Hippocampal formation (tissue), 2 donors: ENCODE measurements at places on chromosomes 1 and 21.

- no peak for DNase-seq
These were observed 127.8 kb downstream of the TBX19 start for GRCh38 chr1:168408539-168408865.

- DNase-seq = no peak
These were observed 11.1 kb upstream of the MRPL9 start for GRCh38 chr1:151774256-151774922.

DNA sequence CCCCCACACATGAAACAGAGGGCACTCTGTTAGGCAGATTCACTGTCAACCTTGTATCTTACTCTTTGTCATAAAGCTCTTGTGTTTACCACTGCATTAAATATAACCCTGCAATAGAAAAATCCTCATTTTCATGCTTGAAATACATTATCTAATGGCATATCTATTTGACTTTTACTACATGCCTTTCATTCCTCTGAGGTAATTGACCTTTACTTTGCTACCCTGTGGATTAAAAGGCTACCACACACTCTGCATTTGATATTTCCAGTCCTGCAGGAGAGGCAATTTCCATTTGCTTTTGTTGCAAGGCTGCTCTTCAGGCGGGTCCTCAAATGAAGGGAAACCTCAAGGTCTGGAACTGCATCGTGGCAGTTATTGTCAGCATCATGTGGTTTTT is 238.0 kb downstream of the NTNG1 start:
- DNase-seq = no peak

DNA sequence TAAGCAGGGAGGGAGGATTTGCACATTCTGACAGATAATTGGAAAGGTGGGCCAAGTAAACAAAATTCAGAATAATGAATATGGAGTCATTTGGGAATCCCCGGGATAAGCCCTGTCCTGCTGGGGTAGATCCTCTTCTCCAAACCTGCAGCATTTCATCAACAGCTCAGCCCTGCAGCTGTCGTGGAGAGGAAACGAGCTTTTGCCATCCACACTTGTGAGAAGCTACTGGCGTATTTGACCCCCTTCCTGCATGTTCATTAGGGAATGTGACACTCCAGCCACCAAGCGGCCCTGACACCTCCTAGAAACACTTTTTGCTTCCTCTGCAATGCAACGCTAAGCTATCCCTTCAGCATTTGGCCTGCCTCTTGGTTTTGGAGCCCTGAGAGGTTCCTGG is 8.0 kb upstream of the LEFTY2 start:
- DNase-seq = no peak

- DNase-seq = no peak
These were observed 172.8 kb upstream of the CXADR start for GRCh38 chr21:17340081-17340480.

DNA sequence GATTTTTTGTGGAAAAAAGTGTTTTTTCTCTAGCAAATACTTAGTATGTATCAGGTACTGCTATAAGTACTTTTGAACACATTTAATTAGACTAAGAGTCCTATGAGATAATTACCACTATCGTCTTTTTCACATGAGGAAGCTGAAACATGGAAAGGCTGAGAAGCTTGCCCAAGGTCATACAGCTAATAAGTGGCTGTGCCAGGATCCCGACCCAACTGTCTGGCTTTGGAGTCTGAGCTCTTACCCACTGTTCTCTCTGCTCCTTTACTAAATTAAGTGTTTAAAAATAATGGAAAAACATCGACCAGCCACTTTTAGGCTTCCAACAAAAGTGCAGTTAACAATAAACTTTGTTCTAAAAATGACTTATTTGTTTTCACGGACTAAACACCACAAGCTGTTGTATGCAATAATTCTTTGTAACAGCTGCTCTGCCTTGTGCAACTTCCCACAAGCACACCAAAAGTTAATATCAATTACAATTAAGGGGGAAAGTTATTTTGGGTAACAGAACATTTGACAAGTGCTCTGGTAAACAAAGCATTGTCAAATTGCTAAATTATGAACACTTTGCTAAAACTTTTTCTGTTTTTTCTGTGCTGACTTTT is 75.7 kb downstream of the CRB1 start:
- DNase-seq = no peak

DNA sequence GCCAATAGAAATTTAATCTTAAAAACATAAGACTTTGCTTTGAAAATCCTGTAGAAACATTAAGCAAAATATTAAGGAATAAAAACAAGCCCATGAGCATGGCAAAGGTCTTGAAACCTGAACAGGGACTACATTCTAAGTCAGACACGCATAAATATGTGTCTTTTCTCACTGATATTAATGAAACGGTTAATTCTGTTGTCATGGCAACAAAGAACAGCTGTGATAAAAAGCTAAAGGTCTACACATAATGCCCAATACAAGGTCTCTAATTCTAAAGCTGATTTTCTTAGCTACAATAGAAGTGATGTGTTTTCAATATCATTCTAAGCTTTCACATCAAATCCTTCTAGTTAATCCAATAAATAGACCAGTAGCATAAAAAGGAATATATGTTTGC is 331.7 kb downstream of the PTBP2 start:
- no peak for DNase-seq

DNA sequence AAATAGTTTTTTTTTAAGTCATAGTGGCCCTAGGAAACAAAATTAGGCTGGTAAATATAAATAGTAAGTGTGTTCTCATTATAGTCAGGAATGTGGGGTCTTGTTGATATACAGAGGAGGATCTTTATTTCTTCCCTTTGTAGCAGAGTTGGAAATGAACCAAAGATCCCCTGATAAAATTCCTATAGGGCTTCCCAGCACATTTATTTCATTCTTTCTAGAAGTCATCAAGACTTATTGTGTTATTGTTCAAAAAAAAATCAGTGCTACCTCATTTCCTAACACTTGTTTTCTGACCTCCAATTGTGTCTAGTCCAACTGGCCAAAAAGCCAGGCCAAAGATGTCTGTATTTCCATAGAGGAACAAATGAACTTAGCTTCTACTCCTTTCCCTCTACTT is 7.6 kb upstream of the PLEKHO1 start:
- no peak for DNase-seq

- no peak for DNase-seq
These were observed 15.4 kb downstream of the GGPS1 start for GRCh38 chr1:235343726-235344125.

DNA sequence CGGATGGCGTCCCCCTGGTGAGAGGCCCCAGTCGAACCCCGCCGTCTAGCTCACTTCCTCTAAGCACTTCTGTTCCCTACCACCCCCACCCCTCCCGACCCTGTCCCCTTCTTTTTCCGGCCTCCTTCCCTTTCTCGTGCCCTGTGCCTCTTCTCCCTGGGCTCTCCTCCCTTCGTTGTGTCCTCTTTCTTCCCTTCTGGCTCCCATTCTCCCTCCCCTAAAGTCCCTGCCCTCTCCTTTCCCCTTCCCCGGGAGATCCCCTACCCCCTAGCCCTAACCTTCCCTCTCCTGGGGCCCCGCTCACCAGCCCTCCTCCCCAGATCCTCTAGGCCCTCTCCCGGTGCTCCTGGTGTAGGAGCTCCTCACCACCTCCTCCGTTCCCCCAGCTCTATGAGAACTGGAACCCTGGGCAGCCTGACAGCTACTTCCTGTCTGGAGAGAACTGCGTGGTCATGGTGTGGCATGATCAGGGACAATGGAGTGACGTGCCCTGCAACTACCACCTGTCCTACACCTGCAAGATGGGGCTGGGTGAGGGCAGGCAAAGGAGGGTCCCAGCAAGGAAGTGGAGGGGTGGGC is 15.9 kb downstream of the BCAN start:
- DNase-seq = no peak

DNA sequence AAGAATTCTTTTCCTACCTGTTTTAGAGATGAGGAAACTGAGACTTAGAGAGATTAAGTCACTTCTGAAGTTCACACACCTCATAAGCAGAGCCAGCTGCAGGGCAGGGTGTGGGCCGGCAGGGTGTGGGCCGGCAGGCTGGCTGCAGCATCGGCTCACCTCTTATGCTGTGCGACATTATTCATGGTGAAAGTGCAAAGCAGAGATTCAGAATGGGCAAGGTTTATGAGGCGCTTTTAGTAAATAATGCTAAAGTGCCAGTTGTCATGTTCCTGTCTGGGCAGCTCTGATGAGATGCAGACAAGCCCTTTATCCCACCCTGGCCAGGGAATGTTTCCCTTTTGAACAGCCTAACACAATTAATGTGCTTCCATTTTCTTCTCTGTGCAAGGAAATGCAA is 14.6 kb downstream of the MAB21L3 start:
- no peak for DNase-seq

DNA sequence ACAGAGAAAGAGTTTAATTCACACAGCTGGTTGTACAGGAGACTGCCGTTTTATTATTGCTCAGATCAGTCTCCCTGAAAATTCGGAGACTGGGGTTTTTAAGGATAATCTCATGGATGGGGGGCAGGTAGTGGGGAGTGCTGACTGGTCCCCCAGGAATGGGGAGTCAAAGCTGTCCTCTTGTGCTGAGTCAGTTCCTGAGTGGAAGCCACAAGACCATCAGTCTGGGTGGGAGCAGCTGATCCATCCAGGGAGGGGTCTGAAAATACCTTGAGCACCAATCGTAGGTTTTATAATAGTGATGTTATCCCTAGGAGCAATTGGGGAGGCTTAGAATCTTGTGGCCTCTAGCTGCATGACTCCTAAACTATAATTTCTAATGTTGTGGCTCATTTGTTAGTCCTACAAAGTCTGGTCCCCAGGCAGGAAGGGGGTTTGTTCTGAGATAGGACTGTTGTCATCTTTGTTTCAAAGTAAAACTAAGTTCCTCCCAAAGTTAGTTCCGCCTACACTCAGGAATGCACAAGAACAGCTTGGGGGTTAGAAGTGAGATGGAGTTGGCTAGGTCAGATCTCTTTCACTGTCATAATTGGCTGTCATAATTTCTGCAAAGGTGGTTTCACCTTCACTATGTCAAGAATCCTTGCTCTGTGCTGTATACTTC is 50.3 kb downstream of the TRAF5 start:
- DNase-seq = no peak

GRCh38 chr1:192730198-192730597 is 78.6 kb upstream of the RGS2 start:
- no peak for DNase-seq

GRCh38 chr1:156880473-156880872 is 13.0 kb upstream of the PEAR1 start:
- DNase-seq = no peak

- no peak for DNase-seq
These were observed 171.5 kb upstream of the IRF2BP2 start for GRCh38 chr1:234781241-234782065.

- DNase-seq = no peak
These were observed 112.3 kb upstream of the IRF2BP2 start for GRCh38 chr1:234722270-234722704.

- DNase-seq = no peak
These were observed 1.0 kb upstream of the DIRAS3 start for GRCh38 chr1:68051475-68051874.

- no peak for DNase-seq
These were observed 2.5 kb upstream of the PTGER3 start for GRCh38 chr1:71049951-71050598.

DNA sequence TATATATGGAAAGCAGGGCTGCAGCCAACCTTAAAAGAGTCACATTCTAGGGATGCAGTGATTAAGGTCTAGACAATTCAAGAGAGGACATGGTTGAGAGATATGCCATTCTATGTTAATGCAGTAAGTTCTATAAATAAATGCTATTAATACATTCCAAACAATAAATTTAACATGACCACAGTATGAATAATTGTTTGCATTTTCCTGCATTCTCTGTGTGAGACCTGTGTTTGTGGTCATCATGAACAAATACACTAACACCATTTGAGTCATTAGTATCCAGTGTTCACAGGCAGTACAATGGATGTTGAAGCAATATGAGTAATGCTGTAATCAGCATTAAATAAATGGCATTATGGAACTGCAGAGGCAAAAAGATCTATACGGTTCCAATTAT is 5.5 kb upstream of the ZRANB2 start:
- no peak for DNase-seq

GRCh38 chr1:25675729-25676476 is 59.3 kb downstream of the MAN1C1 start:
- DNase-seq = no peak

GRCh38 chr1:16109571-16109970 is 36.1 kb upstream of the FAM131C start:
- DNase-seq = no peak

- no peak for DNase-seq
These were observed 10.8 kb upstream of the CACYBP start for GRCh38 chr1:174988986-174989385.
